ENCODE measurements at places on chromosomes 12 and 14. TPM values are rescaled to one million over a fixed set of nuclear protein-coding genes. Genes with fewer than 3 reads are reported as not detected.
A peak's percentile ranks its signal among the peaks of the same experiment; 100 is the strongest.

PTPN6 gene
- 10.1 TPM for polyA plus RNA-seq

TTC6 gene
- polyA plus RNA-seq: not detected

REC8 gene
- polyA plus RNA-seq: 2.4 TPM

KCNK13 gene
- polyA plus RNA-seq: 0.26 TPM

ZDHHC22 gene
- polyA plus RNA-seq: not detected

GZMH gene
- polyA plus RNA-seq: 2.6 TPM

- H3K27ac ChIP-seq: no peak overlapping the region
- DNase-seq: no peak
- no peaks in the 10 kb centered on the region for H3K4me1 ChIP-seq
- H3K27me3 ChIP-seq: no peaks in the 10 kb centered on the region
Observed at GRCh38 chr12:16344269-16344668, 3.2 kb upstream of the MGST1 start.

- peak overlapping the region; percentile 95 for H3K27ac ChIP-seq
- DNase-seq: no peak
- peaks cover 10% of the 10 kb centered on the region for H3K36me3 ChIP-seq
- H3K27me3 ChIP-seq: no peaks in the 10 kb centered on the region
- no peaks in the 10 kb centered on the region for H3K4me1 ChIP-seq
- H3K4me3 ChIP-seq: peak overlapping the region; percentile 53
Observed at GRCh38 chr14:24441904-24442239, 704 bp downstream of the SDR39U1 start.

DNA sequence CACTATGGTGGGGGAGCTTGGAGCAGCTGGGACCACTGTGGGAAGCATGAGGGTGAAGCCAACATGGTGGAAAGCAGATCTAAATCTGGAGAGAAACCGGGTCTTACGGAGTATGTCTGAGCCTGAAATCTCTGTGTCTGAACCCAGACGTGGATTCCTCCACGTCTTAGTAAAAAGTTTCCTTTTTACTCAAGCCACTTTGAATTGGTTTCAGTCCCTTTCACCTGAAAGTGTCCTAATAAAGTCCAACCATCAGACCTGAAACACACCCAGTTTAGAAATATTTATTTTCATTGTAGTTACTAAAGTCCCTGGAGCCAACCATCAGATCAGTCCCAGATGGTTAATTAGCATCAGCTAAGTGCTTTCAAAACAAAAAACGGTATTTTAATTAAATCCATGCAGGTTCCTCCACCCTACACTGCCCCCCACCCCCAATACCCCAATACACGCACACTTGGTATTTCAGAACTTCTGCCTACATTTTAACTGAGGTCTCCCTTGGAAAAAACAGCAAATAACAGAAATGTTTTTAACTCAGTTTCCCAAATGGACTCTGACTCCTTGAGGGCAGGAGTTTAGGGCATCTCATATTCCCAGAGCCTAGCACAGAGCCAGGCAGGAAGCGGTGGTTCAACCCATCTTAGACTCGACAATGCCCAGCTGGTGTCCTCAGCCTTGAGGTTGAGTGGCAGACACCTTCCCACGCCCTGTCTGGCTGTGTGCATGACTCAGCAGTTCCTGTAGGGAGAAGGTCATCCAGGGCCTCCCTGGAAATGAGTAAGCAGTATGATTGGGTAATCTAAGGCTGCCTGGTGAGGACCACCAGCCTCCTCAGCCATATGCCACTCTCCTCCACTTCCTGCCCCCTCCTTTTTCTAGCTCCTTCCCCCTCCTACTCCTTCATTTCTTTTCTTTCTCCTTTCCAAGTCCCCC is 175.8 kb downstream of the TTC8 start:
- no peak for DNase-seq
- H3K4me1 ChIP-seq: no peaks in the 10 kb centered on the region
- no peaks in the 10 kb centered on the region for H3K27me3 ChIP-seq
- H3K27ac ChIP-seq: no peak overlapping the region
- no peak overlapping the region for H3K4me3 ChIP-seq
- no peaks in the 10 kb centered on the region for H3K36me3 ChIP-seq

- H3K4me3 ChIP-seq: no peak overlapping the region
- no peak overlapping the region for H3K27ac ChIP-seq
- no peaks in the 10 kb centered on the region for H3K4me1 ChIP-seq
- DNase-seq: no peak
- H3K36me3 ChIP-seq: no peaks in the 10 kb centered on the region
Observed at GRCh38 chr12:16072678-16073077, 161.5 kb downstream of the DERA start.

DNA sequence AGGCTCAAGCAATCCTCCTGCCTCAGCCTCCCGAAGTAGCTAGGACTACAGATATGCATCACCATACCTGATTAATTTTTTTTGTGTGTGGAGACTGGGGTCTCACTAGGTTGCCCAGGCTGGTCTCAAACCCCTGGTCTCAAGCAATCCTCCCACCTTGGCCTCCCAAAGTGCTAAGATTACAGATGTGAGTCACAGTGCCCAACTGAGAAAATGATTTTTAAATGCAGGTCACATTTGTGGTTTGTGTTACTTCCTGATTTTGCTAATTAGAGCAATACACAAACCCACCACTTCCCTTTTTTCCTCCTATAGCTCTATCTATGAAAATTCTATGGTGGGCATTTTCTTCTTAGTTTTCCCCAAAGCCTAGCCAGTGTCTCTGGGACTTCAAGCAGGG is 45.5 kb upstream of the TMEM263 start:
- H3K4me3 ChIP-seq: no peak overlapping the region
- H3K36me3 ChIP-seq: no peaks in the 10 kb centered on the region
- H3K27ac ChIP-seq: no peak overlapping the region
- no peaks in the 10 kb centered on the region for H3K27me3 ChIP-seq

GRCh38 chr12:115938794-115939377 is 338.6 kb downstream of the MED13L start:
- H3K27me3 ChIP-seq: no peaks in the 10 kb centered on the region
- no peak for DNase-seq
- H3K4me1 ChIP-seq: no peaks in the 10 kb centered on the region
- H3K36me3 ChIP-seq: no peaks in the 10 kb centered on the region

DNA sequence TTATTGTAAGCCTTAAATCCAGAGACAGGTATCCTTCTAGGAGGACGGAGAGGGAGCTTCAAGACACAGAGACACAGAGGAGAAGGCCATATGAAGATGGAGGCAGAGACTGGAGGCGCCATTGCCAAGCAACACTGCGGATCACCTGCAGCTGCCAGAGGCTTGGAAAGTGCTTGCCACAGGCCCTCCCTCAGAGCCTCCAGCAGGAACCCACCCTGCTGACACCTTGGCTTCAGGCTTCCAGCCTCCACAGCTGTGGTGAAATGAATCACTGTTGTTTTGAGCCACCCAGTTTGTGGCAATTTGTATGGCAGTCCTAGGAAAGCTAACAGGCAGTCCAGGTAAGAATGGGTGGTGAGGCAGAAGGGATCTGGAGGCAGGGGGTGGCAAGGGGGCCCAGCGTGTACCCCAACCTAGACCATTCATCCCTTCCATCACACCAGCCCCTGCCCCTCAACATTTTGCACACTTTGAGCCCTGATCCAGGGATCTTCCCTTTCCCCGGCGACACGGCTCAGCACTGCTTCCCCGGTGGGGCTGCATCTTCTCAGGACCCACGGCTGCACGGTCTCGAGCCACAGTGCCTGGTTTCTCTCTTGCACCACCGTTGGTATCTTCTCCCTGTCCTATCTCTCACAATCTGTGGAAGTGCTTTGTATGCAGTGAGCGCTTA is 22.3 kb upstream of the BCDIN3D start:
- H3K27me3 ChIP-seq: no peaks in the 10 kb centered on the region
- no peaks in the 10 kb centered on the region for H3K4me1 ChIP-seq
- H3K36me3 ChIP-seq: no peaks in the 10 kb centered on the region
- no peak for DNase-seq
- no peak overlapping the region for H3K4me3 ChIP-seq
- no peak overlapping the region for H3K27ac ChIP-seq

- H3K36me3 ChIP-seq: no peaks in the 10 kb centered on the region
- H3K27me3 ChIP-seq: no peaks in the 10 kb centered on the region
- H3K27ac ChIP-seq: no peak overlapping the region
Observed at GRCh38 chr12:2017546-2018337, 13.5 kb upstream of the DCP1B start.

GRCh38 chr14:71267691-71268090 is 360.4 kb downstream of the PCNX1 start:
- no peak overlapping the region for H3K4me3 ChIP-seq
- no peak for DNase-seq
- H3K27me3 ChIP-seq: no peaks in the 10 kb centered on the region
- no peaks in the 10 kb centered on the region for H3K4me1 ChIP-seq
- no peaks in the 10 kb centered on the region for H3K36me3 ChIP-seq

- H3K36me3 ChIP-seq: no peaks in the 10 kb centered on the region
- H3K4me3 ChIP-seq: no peak overlapping the region
- H3K4me1 ChIP-seq: no peaks in the 10 kb centered on the region
- H3K27ac ChIP-seq: no peak overlapping the region
- DNase-seq: no peak
- H3K27me3 ChIP-seq: no peaks in the 10 kb centered on the region
Observed at GRCh38 chr12:123571343-123571813, 13.0 kb upstream of the TMED2 start.

GRCh38 chr12:6963791-6964413 is 6.6 kb downstream of the PHB2 start:
- H3K4me3 ChIP-seq: no peak overlapping the region
- H3K36me3 ChIP-seq: peaks cover 6% of the 10 kb centered on the region
- no peak overlapping the region for H3K27ac ChIP-seq
- no peaks in the 10 kb centered on the region for H3K27me3 ChIP-seq
- H3K4me1 ChIP-seq: peaks cover 1% of the 10 kb centered on the region

DNA sequence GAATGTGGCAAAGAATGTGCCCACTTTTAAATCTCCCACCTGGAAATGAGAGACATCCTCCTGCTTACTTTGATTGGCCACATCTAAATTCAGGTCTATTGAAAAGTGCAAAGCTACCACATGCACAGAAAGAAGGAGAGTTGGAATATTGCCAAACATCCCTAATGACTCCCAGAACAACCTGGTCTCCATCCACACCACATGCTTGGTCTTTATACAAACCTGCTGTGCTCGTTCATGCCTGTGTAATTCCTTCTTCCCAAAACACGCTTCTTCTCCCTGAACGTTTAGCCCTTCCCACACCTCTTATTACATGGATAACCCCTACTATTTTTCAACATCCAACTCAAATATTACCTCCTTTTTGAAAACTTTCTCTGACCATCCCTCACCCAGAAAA is 66.2 kb upstream of the BCL2L14 start:
- H3K27ac ChIP-seq: no peak overlapping the region
- no peaks in the 10 kb centered on the region for H3K36me3 ChIP-seq
- no peaks in the 10 kb centered on the region for H3K4me1 ChIP-seq

DNA sequence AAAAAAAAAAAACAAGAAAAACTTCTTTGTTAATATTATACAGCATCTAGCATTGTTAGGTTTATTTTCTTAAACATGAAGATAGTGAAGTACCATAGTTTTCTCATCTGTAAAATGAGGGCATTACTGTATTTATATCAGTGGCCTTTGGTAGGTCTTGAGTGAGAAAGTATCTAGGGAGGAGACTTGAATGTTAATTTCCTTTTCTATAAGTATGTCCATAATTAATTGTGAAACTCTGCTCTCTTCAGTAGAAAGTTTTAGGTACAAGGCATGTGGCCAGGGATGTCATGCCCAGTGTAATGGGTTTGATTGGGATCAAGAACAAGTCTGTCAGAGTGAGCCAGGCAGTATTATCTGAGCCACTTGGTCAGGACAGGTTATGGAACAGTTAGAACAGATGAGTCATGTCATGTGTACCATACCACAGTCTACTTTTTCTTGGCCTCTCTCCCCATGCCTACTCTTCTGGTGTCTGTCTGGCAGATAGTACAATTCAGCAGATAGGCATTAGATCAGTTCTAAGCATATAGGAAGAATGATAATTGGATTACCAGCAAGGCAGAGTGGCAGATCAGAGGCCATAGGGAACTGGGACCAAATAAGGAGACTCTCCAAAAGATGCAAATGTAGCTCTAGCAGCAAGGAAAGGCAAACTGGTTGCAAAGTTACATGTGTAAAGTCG is 30.4 kb downstream of the FBXO34 start:
- DNase-seq: no peak
- H3K4me1 ChIP-seq: peaks cover 2% of the 10 kb centered on the region
- H3K27me3 ChIP-seq: no peaks in the 10 kb centered on the region
- H3K27ac ChIP-seq: no peak overlapping the region

- no peak for DNase-seq
- no peak overlapping the region for H3K4me3 ChIP-seq
- H3K36me3 ChIP-seq: no peaks in the 10 kb centered on the region
- no peaks in the 10 kb centered on the region for H3K27me3 ChIP-seq
- peaks cover 2% of the 10 kb centered on the region for H3K4me1 ChIP-seq
Observed at GRCh38 chr14:23294734-23295561, 7.7 kb downstream of the PPP1R3E start.

DNA sequence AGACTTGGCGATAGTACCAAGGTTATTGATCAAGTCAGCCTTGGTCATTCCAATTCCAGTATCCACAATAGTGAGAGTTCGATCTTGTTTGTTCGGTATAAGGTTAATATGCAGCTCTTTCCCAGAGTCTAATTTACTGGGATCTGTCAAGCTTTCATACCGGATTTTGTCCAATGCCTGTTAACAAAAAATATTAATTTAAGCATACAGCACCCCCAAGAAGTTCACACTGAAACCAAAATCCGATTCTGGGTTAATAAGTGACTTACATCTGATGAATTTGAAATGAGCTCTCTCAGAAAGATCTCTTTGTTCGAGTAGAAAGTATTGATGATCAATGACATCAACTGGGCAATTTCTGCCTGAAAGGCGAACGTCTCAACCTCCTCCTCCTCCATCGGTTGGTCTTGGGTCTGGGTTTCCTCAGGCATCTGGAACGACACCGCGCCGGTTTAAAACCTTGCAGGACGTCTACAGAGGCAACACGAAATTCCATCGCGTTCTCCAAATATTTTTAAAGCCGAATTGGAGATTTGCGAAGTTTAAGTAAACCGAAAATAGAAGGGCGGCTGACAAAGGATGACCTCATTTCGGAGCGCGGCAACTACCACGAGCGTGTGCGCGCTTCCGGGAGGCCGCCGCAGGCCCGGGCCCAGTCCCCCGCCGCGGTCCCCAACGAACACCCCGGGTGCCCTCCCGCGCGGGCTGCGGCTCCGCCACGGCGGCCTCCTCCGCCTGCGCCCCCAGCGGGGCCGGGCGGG is 716 bp downstream of the HSP90AA1 start:
- peaks cover 2% of the 10 kb centered on the region for H3K27me3 ChIP-seq
- H3K4me1 ChIP-seq: no peaks in the 10 kb centered on the region
- H3K36me3 ChIP-seq: peaks cover 5% of the 10 kb centered on the region
- H3K27ac ChIP-seq: peak overlapping the region; percentile 87

DNA sequence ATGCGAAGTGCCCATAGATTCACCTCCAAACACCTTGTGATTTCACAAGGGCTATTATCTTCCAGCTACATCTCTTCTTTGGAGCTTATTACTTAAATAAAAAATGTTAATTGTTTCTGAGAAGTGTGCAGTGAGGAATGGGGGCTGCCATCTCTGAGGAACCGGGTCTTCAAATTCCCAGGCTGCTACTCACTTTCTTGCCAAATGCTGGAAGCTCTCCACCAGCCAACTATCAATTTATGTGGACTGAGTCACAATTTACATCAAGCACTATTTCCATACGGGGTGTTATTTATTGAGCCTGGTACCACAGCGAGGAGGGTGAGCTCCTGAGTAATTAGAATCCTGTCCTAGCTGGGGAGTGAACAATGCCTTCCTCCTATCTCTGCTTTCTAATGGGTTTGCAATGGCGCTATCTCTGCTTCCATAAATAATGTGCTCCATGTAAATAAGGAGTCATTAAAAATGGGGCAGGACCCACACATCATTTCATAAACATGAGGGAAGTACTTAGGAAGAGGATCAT is 898.3 kb downstream of the VRK1 start:
- H3K27ac ChIP-seq: no peak overlapping the region
- no peaks in the 10 kb centered on the region for H3K4me1 ChIP-seq
- H3K36me3 ChIP-seq: no peaks in the 10 kb centered on the region
- no peaks in the 10 kb centered on the region for H3K27me3 ChIP-seq
- DNase-seq: no peak
